ENCODE measurements at places on chromosomes 13 and 19. TPM values are rescaled to one million over a fixed set of nuclear protein-coding genes. Genes with fewer than 3 reads are reported as not detected.

Gene ZNF66
- total RNA-seq: 8.1 TPM

- no peak for DNase-seq
- no peaks in the 10 kb centered on the region for H3K36me3 ChIP-seq
- H3K4me3 ChIP-seq: no peak overlapping the region
- H3K27me3 ChIP-seq: peaks cover 2% of the 10 kb centered on the region
- H3K4me1 ChIP-seq: no peaks in the 10 kb centered on the region
Observed at GRCh38 chr19:50897612-50898011, 13.6 kb downstream of the KLK4 start.

- no peak overlapping the region for H3K27ac ChIP-seq
- no peaks in the 10 kb centered on the region for H3K27me3 ChIP-seq
- no peaks in the 10 kb centered on the region for H3K36me3 ChIP-seq
Observed at GRCh38 chr13:85462792-85463425, 336.3 kb downstream of the SLITRK6 start.

GRCh38 chr13:44308352-44308751 is 65.3 kb upstream of the SERP2 start:
- peaks cover 5% of the 10 kb centered on the region for H3K4me1 ChIP-seq
- H3K4me3 ChIP-seq: no peak overlapping the region
- no peak overlapping the region for H3K27ac ChIP-seq

DNA sequence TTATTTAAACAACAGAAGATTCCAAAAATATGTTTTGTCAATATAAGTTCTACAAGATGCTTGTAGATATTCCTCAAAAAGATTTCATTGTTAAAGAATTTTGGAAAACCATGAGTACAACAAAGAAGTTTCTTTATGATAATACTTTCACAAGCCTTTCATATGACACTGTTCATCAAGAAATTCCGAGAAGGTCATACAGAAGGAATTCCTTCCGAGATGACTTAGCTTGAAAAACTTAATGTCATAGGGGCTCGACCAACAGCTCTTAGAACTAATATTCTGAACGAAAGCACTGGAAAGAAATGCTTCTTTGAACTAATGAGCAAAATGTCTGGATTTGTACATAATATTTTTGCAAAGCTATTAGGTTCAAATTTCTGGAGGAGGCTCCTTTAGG is 403.4 kb downstream of the KLF5 start:
- no peak overlapping the region for H3K27ac ChIP-seq
- H3K36me3 ChIP-seq: no peaks in the 10 kb centered on the region
- no peaks in the 10 kb centered on the region for H3K4me1 ChIP-seq
- H3K27me3 ChIP-seq: no peaks in the 10 kb centered on the region

Gene ZNF534
- not detected for total RNA-seq

Measured in activated T-helper 2 cell treated with anti-CD3 and anti-CD28 coated beads, Interferon-gamma antibody, Interleukin-2, Interleukin-4, amounts not matched to agents 10 μg/mL and 5 μg/mL and 100 μg/mL, durations not matched to agents 14 hours and 24 hours and 36 hours (primary cell).